ENCODE measurements at places on chromosomes 2 and 18.

DNA sequence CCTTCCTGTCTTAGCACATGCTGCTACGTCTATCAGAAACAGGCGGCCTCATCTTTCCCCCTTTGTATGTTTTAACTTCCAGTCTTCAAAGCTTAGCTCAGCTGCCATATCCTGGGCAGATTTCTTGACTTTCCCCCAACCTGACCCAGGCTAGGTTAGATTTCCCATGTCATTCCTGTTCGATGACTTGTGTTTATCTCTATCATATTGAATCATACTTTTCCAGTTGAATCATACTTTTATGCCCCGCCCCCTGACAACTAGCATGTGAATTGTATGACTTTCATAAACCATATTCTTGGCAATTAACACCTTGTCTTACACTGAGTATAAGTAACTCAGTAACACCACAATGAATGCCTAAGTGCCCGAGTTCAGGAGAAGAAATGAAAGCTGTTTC is 128.3 kb downstream of the CYRIA start:
- no peak for DNase-seq

- DNase-seq, result no peak
Observed at GRCh38 chr18:70194227-70194890, 11.1 kb downstream of the RTTN start.

- DNase-seq, result no peak
Observed at GRCh38 chr18:55419947-55420664, 167.9 kb downstream of the TCF4 start.

- DNase-seq, result no peak
Observed at GRCh38 chr2:18282026-18282425, 278.4 kb downstream of the RDH14 start.

DNA sequence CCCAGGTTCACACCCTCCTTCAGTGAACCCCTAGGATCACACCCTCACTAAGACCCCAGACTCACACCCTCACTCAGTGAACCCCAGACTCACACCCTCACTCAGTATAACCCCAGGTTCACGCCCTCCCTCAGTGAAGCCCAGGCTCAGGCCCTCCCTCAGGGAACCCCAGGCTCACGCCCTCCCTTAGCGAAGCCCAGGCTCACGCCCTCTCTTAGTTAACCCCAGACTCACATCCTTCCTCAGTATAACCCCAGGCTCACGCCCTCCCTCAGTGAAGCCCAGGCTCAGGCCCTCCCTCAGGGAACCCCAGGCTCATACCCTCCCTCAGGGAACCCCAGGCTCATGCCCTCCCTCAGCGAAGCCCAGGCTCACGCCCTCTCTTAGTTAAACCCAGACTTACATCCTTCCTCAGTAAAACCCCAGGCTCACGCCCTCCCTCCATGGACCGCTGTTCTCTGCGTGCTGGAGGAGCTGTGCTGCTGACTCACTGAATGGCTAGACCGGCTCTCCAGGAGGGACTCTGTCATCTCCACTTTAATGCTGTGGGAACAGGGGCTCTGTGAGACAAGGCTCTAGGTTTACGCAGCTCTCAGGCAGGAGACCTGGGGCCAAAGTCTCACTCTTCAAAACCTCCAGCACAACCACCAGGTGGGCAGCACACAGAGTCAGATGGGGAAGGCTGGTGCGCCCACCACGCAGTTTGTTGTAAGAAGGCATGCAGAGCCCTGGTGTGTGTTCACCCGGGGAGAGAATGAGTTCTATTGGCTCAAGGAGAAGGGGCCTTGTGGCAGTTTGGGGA is 506.9 kb upstream of the MYT1L start:
- no peak for DNase-seq

GRCh38 chr2:19009510-19009909 is 348.9 kb downstream of the OSR1 start:
- no peak for DNase-seq

GRCh38 chr2:47535996-47536395 is 133.0 kb downstream of the MSH2 start:
- no peak for DNase-seq

DNA sequence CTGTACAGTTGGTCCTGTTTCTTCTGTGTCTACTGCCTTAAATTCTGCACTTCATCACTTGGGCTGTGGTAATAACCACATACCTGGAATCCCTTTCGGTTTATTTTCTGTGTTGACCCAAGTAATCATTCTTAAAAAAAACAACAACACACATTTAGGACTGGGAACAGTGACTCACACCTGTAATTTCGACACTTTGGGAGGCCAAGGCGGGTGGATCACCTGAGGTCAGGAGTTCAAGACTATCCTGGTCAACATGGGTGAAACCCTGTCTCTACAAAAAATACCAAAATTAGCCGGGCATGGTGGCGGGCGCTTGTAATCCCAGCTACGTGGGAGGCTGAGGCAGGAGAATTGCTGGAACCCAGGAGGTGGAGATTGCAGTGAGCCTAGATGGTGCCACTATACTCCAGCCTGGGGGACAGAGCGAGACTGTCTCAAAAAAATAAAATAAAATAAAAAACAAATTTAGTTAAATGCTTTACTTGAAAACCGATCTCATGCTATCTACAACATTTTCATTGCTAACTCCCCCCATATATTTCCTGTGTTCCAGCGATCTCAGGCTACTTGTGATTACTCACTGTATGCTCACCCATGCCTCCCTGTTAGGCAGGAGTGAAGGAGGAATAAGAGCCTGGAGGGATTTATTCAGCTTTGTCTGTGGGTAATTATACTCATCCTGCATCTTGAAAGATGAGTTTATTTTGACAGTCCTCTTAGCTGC is 18.2 kb downstream of the ACSL3 start:
- no peak for DNase-seq

DNA sequence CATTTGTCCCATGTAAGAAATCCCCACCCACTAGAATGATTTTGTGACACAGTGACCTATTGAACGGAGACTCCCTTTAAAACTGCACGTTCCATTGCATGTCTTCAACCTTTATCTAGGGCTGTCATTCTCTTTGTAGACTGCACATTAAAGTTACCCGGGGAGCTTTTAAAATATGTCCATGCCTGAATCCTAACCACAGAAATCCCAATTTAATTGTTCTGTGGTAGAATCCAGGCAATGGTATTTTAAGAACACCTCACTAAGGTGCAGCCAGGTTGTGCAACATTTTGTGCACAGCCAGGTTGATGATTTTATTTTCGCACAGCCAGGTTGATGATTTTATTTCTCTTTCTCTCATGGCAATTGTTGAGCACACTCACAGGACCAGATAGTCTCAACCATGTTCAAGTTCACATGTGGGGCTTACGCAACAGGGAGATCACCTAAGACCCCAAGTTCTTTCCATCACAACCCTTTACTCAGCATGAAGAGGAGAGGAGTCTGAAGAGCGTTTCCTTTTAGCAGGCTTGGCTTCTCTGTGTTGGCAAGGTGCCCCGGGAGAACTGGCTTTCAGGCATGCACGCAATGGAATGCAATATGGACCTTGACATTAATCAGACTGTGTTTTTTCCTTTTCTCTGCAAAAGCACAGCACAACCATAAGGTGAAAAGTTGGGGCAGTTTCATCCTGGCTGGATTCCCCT is 467.3 kb upstream of the ETAA1 start:
- no peak for DNase-seq

DNA sequence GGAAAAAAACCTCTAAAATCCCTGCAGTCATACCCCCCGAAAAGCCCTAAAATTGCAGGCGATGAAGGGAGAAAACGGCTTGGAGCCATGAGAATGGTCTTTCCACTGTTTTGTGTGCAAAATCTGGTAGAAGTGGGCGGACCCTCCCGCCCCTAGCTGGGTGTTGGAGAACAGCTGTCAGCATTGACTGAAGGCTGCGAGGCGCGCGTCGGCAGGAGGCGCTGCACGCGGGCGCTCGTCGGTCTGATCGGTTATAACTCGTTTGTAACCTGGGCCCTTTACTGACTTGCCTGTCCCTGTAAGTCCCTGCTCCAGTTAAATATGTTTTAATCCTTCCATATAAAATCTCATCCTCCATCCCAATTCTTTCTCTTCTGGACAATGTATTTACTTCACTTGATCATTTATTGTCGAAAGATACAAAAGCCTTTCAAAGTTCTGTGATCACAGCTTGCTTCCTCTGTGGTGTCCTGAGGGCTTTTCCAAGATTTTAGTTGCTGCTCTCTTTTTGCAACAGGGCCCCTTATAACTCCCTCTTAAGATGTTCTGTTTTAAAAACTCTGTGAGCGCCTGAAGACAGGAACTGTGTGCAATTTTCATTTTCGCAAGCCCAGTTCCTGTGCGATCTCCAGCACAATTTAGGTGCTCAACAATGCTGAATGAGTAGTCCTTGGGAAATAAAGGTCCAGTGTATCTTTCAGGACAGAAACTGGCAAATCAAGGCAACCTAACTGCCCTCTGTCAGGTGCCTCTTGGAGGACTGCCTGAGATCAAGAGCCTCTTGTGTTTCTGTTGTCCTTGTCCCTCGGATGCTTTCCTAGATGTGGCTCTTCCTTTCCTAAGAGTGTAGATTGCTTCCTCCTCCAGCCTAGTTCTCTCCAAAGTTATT is 918 bp upstream of the HNRNPLL start:
- DNase-seq, result peak; percentile 84

DNA sequence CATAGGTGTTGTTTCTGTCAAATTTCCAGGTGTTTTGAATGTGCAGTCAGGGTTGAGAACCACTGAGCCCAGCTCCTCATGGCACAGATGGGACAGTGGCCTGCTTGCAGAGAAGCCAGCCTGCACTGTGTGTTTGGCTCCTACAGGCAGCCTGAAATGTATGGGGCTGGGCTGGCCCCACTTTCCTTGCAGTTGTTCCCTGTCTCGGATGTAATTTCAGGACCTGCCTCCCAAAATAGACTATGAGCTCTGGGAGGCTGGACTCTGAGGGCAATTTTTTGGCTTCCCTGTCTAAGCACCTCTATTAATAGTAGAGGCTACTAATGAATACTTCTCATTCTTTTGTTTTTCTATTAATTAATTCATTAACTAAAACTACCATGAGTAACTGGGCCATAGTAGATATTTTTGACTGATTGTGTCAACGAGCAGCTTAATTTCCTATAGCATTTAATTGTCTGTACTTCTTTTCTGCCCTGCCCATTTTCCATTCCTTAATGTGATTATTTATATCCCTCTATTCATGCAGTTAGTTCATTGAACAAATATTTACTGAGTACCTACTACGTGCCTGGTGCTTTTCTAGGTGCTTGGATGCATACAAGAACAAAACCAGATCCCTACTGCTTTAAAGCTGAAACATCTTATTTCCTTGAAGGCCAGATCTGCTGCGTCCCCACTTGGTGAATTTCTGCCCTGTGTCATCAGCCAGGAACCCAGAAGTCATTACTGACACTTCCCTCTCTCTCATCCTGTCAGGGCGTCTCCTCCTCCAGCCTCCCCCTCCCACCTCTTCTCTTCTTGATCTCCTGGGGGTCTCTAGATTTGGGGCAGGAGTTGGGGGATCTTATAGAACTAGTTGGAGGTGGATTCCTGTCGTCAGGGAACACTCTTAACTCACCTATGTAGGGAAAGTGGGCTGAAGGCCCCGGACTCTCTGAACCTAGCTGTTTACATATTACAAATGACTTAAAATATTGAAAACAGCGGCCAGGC is 16.3 kb downstream of the DYSF start:
- DNase-seq, result no peak

- no peak for DNase-seq
Observed at GRCh38 chr18:45895339-45895738, 69.9 kb downstream of the SIGLEC15 start.

DNA sequence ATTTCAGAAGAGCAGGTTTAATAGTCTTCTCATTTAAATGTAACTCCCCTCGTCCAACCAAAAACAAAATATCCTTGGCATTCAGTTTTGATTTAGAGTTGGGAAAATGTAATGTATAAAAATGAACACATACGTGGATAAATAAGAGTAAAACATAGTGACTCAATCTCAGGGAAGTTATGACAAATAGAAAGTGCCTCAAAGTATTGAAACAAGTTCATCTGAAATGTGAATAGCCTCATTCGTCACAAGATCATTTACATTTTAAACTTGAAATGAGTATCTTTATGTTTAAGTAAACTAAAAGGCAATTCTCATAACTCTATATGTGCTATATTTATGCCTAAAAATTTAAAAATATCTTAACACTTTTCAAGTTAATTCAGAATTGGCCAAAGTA is 122.2 kb upstream of the SMAD7 start:
- DNase-seq, result no peak

GRCh38 chr18:69996417-69996816 is 48.7 kb upstream of the CD226 start:
- no peak for DNase-seq

GRCh38 chr2:30775833-30776232 is 31.4 kb downstream of the CAPN13 start:
- no peak for DNase-seq

DNA sequence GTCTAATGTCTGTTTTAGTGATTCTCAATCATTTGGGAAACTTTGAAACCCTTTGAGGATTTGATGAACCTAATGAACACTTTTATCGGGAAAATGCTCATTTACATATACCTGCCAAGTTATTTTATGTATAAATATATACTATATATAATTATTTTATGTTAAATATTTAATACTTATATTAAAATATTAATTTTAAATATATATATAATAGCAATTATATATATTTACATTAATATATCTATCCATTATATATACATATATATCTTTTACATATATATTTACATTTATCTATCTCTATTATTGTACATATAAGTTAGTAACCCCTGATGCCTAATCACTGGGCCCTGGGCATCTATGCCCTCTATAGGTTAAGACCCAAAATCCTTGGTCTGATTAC is 763.3 kb upstream of the FSHR start:
- no peak for DNase-seq

GRCh38 chr18:3478262-3478978 is 28.4 kb downstream of the TGIF1 start:
- DNase-seq, result no peak

DNA sequence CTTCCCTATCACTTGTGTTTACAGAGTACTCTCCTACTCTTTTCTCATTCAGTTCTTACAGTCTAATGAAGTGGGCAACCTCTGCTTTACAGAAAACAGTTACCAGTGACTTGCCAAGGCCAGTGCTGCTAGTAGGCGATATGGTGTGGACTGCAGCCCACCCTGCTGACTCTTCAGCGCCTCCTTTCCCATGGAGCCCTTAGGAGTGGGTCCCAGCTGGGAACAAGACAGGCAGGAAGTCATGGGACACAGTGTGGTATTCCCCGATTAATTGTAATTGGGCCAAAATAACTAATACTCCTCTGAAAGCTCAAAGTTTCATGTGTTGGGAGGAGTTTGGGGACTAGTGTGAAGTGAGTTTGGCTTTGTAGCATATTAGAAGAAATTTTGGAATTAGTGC is 120.1 kb upstream of the EML6 start:
- DNase-seq, result no peak

GRCh38 chr2:57894381-57894780 is 152.2 kb upstream of the VRK2 start:
- DNase-seq, result no peak

DNA sequence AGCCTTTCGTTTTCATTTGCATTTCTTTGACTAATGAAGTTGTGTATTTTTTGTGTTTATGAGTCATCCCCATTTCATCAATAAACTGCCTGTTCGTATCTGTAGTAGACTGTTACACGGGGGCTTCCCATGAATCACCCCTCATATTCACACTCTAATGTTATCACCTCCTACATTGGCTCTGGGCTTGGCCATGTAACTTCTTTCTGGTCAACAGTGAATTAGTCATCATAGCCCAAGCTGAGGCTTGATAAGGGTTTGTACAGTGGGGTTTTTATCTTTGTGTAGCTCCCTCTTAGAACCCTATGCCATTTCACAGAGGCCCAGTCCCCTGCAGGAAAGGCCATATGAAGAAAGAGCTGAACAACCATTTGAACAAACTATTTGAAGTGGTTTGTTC is 151.0 kb downstream of the CCBE1 start:
- no peak for DNase-seq

All from CD4-positive, alpha-beta T cell treated with Interleukin-4 for 4 hours (primary cell).